ENCODE measurements at places on chromosomes 4 and X.

GRCh38 chr4:136078976-136079375 is 1453.3 kb downstream of the PCDH18 start:
- DNase-seq = no peak

DNA sequence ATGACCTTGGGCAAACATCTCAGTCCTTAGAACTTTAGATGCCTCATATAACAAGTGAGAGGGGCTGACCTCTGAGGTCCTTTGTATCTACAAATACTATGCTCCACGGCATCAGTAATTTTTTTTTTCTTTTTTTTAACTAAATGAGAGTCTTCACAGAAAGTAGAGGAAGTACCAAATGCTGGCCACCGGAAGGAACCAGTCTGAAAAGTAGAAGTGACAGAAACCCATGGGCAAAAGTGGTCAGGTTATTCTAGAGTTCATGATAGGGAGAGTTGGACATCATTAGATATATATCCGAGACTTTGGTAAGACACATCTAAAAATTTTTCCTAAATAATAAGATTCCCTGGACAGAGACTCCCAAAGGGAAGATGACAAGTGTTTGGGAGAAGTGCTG is 53.7 kb downstream of the COQ2 start:
- DNase-seq = no peak

DNA sequence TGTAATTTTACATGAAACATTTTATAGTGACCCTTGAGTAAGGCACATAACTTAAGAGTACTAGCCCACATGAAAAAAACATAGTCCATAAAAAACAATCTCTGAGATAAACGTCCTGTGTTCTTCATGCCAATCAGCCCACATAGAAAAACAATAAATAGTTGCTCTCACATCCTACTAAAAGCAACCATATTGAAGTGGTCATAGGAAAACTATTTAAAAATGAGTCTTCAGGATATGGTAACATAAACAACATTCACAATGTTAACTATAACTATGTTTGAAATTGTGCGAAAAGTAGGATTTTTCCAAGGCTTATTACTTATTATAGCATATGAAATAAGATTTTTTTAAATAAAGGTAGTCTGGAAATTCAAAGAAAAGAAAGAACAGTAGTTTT is 77.1 kb upstream of the EPHA5 start:
- DNase-seq = no peak

DNA sequence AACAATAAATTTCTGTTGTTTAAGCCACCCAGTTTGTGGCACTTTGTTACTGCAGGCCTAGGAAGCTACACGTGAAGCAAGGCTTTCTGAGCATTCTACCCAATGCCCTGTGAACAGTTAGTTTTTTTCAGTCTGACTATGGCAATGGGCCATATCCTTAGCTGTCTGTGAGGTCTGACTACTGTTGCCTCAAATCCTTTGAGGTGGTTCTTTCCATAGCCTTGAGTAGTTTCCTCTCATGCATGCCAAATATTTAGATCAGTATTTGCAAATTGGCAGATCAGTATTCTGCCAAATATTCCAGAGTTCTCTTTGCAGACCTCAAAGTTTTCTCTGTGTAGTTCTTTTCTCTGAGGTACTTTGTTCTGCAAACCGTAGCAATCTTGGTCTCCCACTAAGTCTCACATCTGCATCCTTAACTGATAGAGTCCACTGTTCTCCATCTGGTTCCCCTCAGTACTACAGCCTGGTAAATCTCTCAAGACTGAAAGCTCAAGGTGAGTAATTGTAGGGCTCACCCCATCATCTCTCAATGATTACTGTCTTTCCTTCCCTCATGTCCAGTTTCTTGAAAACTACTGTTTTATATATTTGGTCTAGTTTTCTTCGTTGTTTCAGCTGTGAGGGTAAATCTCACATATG is 984.9 kb upstream of the INTU start:
- DNase-seq = no peak

- DNase-seq = no peak
Observed at GRCh38 chr4:123200051-123200940, 196.3 kb upstream of the SPRY1 start.

GRCh38 chr4:25702848-25703247 is 47.2 kb downstream of the SLC34A2 start:
- DNase-seq = no peak

GRCh38 chrX:11016728-11017127 is 94.4 kb upstream of the HCCS start:
- DNase-seq = no peak

- no peak for DNase-seq
Observed at GRCh38 chrX:46665232-46666152, 91.9 kb downstream of the CHST7 start.

- DNase-seq = no peak
Observed at GRCh38 chr4:172157946-172158345, 344.7 kb downstream of the GALNTL6 start.

- DNase-seq = no peak
Observed at GRCh38 chrX:53018627-53019026, 30.0 kb upstream of the GPR173 start.

- no peak for DNase-seq
Observed at GRCh38 chr4:108391701-108392455, 223.1 kb upstream of the LEF1 start.

GRCh38 chr4:25811841-25812240 is 50.9 kb downstream of the SEL1L3 start:
- DNase-seq = no peak

GRCh38 chr4:111689214-111689613 is 456.0 kb upstream of the FAM241A start:
- no peak for DNase-seq

- DNase-seq = no peak
Observed at GRCh38 chr4:95742179-95742578, 97.7 kb upstream of the PDHA2 start.

DNA sequence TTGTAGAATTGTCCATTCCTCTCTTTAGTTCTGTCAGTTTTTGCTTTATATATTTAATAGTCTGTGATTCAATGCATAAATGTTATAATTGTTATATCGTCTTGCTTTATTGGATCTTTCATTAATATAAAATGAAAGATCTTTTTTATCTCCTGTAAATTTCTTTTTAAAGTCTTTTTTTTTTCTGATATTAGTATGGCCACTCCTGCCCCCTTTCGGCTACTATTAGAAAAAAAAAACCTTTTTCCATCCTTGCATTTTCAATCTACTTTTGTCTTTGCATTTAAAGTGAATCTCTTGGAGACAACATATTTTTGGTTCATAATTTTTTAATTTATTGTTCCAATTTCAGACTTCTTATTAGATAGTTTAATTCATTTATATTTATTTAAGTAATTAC is 677.4 kb upstream of the NDST4 start:
- DNase-seq = no peak

- DNase-seq = no peak
Observed at GRCh38 chr4:155085843-155086530, 122.4 kb upstream of the NPY2R start.

- DNase-seq = no peak
Observed at GRCh38 chrX:153057281-153057680, 1.0 kb downstream of the PNMA3 start.

GRCh38 chrX:54675762-54676161 is 122.3 kb downstream of the ITIH6 start:
- no peak for DNase-seq

DNA sequence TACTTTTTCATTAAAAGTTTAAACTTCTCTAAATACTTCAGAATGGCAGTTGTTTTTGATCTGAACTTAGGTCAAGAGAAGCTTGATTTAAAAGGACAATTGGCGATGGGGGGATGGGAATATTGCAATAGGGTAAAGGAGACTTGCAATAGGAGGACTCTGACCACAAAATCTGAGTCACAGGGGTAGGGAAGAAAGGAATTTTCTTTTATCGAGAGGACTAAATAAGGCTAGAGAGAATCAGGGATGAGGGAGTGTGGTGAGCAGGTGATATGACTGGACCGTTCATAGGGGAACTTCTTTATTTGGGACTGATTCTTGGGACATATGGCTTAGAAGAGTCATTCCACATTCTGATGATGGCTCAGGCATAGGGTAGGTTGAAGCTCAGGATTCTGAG is 1260.2 kb downstream of the ADGRL3 start:
- no peak for DNase-seq

DNA sequence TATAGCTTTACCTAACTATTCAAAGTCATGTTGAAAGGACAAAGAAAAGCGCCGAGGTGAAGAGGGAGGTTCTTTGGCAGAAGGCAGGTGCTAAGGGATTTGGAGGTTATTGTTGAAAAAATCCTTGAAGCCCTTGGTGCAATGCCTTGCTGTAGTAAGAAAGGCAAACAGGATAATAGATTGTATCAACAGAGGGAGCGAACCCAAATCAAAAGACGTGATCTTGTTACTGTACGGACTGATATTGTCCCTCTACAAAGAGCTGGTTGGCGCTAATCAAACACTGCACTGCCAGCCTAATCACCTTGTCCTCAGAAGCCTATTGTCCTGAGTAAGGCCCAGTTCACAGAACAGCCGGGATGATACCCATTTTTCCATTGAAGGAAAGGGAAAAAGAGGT is 182.9 kb downstream of the ZIC3 start:
- no peak for DNase-seq

DNA sequence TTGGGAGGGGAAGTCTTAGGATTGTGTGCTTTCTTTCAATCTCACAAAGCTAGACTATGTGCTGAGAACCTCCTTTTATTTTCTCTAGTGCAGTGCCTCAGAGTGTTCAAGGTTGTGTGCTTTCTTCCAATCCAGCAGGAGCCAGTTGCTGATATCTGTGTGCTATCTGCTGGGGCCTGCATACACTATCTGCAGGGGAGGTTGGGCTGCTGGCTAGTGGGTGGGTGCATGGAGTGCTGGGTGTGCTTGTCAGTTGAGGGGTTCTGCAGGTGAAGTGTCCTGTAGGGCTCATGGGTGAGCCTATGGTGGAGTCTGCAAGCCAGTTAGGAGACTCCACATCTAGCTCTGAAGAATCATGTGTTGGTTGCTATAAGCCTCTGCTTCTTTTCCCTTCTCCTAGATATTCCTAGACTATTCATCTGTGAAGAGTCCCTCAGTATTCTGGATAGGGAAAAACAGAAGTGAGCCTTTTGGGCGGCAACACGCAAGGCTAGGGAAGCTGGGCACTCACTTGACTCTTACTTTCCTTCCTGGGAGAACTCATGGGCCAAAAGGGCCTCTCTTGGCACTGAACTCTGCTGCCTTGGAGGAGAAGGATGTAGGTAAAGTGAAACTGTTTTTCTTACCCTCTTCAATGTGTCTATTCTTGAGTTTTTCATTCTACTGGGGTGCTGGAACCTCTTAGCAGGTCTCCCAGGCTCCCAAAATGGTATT is 8.0 kb upstream of the CISD2 start:
- DNase-seq = no peak

GRCh38 chrX:153644356-153645125 is 2.5 kb upstream of the DUSP9 start:
- no peak for DNase-seq

DNA sequence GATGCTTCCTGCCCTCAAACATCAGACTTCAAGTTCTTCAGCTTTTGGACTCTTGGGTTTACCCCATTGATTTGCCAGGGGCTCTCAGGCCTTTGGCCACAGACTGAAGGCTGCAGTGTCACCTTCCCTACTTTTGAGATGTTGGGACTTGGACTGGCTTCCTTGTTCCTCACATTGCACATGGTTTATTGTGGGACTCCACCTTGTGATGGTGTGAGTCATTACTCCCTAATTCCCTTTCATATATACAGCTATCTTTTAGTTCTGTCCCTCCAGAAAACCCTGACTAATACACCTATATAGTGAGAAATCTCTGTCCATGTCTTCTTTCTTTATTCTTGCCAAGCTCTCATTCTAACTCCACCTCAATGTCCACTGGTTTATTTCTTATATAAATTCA is 736.9 kb upstream of the HS3ST1 start:
- DNase-seq = no peak
